Adrenal gland (tissue), 19 donors: ENCODE measurements at places on chromosomes 6 and 20. TPM values are rescaled to one million over a fixed set of nuclear protein-coding genes. Genes with fewer than 3 reads are reported as not detected.

The VGLL2 gene
- not detected for total RNA-seq

GRCh38 chr6:35707714-35708407, 19.1 kb upstream of the FKBP5 start:
- H3K27me3 ChIP-seq: no peaks in the 10 kb centered on the region
- no peak overlapping the region for H3K4me3 ChIP-seq
- H3K4me1 ChIP-seq: no peaks in the 10 kb centered on the region
- H3K36me3 ChIP-seq: no peaks in the 10 kb centered on the region
- no peak overlapping the region for H3K27ac ChIP-seq

- no peaks in the 10 kb centered on the region for H3K4me1 ChIP-seq
- H3K4me3 ChIP-seq: no peak overlapping the region
- H3K27ac ChIP-seq: no peak overlapping the region
- no peak for DNase-seq
- H3K27me3 ChIP-seq: no peaks in the 10 kb centered on the region
- H3K36me3 ChIP-seq: no peaks in the 10 kb centered on the region
Measured at GRCh38 chr6:1745814-1746213, 136.1 kb downstream of the FOXC1 start.

DNA sequence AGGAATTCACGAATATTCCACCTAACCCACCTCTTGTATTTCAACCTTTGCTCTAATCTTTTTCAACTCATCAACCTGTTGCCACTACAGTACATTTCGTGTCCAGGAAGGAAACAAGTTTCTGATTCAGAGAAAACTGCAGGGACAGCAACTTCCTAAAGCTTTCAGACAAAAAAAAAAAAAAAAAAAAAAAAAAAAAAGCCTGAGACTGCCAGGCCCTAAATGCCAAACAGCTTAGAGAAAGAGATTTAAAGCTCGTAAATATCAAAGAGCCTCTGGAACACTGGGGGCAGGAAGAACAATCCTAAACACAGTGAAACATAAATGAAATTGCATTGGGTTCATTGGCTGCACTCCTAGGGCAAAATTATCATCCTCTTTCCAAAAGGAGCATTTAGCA, 411.2 kb upstream of the SPTLC3 start:
- no peaks in the 10 kb centered on the region for H3K36me3 ChIP-seq
- no peaks in the 10 kb centered on the region for H3K4me1 ChIP-seq
- H3K4me3 ChIP-seq: no peak overlapping the region
- no peaks in the 10 kb centered on the region for H3K27me3 ChIP-seq
- H3K27ac ChIP-seq: no peak overlapping the region
